NCI-H446 treated with DMSO at 0.1 percent for 48 hours (cell line): ENCODE measurements at places on chromosomes 4 and X.

- no peak for DNase-seq
These were observed 7.4 kb downstream of the AFF1 start for GRCh38 chr4:86942185-86942666.

GRCh38 chr4:1470816-1471442 is 64.7 kb upstream of the NKX1-1 start:
- no peak for DNase-seq

- DNase-seq = no peak
These were observed 438.9 kb downstream of the GRXCR1 start for GRCh38 chr4:43331226-43332051.

DNA sequence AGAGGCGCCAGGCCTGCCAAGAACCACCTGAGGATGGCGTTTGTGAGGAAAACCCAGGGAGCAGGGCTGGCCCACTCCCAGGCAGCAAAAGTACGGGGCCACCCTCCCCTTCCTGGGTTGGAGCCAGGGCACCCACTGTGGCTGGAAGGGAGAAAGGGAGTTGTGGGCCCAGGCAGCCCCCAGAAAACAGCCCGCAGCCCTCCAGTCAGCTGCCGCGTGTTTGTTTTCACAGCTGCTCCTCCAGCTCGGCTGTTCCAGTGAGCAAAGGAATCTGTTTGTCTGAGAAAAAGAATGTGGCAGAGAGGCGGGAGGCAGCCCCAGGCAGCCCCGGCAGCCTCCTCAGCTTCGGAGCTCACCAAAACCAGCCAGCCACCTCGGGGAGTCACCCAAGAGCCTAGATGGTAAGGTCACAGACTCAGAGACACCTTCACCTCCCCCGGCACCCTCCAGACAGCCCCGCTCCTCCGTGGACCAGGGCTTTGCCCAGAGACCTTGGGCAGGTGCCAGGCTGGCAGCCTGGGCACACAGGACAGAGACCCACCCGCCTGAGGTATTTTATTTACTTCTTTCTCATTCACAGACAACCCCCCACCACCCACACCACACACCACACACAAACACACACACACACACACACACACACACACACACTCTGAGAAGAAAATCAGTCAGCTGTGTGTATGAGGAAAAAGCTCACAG is 338.1 kb downstream of the BCOR start:
- DNase-seq = no peak

DNA sequence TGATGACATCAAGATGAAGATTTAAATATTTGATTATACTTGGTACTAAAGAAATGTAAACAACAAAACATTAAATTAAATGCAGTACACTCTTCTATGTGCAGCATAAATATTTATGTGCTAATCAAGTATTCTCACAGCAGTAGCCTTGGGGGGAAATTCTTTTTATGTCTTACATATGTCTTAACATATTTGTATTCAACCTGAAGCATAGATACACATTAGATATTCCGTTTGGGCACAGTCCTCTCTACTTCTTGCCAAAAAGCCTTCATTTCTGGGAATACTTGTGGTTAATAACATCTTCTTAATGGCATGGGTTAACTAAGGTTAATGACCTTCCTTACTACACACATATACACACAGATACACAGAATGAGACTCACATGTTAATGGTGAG is 19.8 kb downstream of the TMPRSS11F start:
- DNase-seq = no peak

- DNase-seq = no peak
These were observed 17.8 kb downstream of the JADE1 start for GRCh38 chr4:128827296-128827695.

DNA sequence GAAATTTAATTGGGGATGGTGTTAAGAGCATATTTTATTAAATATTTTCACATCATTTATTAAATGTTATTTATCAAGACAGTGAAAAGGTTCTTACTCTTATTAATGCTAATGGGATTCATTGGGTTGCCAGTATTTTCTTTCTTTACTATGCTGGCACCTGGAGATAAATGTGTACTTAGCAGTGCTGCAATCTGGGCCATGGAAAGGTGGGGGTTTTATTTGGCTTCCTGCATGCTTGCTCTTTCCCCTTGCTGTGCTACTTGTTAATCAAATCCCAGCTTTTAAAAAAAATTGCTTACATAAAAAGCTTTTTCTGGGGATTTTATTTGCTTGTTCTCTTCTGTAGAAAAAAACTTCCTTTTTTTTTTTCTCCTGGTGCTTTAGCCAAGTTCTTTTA is 48.3 kb downstream of the ZAR1 start:
- DNase-seq = no peak

DNA sequence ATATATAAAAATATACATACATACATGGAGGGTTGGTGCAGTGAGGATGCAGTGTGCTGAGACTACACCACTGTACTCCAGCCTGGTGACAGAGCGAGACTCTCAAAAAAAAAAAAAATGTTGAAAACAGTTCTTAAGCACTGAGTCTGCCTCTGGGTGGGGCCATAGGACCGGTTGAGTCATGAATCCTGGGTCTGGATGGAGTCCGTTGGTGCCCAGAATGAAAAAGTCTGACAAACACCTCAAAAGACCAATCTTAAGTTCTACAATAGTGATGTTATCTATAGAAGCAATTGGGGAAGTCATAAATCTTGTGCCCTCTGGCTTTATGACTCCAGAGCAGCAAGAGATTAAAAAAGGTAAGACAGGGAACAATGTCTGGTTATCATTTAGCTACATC is 70.4 kb downstream of the FGFBP1 start:
- DNase-seq = no peak

DNA sequence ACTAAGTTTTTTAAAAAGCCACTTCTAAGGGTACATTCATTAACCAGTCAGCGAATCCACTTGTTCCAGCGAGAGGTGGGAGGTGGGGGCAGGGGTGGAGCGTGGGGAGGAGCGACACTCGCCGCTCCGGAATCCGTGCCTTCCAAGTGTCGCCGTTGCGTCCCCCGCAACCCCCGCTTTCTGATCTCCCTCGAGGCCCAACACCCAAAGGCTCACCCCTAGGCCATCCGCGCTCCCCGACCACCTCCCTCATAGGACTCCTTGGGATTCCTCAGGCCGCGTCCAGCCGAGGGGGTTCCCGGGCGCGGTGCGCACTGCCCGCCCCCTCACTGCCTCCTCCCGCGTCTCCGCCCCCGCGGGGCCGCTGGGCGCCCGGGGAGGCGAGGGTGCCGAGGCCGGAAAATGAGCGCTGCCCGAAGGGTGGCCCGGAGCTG is 108.1 kb upstream of the STOX2 start:
- DNase-seq = no peak

- DNase-seq = no peak
These were observed 52.4 kb upstream of the GUCY1A1 start for GRCh38 chr4:155614111-155614762.

DNA sequence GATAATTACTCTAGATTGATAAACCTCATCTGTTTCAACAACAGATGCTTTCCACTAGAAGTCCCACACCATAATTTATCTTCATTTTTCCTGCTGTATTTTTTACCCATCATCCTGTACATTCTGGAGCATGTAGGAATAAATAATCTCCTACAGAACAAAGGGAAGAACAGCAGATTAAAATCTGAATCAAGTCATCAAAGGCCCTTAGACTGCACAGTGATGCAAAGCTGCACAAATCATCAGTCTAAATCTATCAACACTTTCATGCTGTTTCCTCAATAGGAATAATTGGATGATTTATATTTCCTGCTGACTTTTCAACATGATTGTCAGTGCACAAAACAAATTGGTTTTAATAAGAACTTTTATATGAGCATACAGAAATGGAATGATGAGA is 1143.9 kb downstream of the STIM2 start:
- DNase-seq = peak; percentile 4

- DNase-seq = no peak
These were observed 26.9 kb downstream of the UBA6 start for GRCh38 chr4:67674098-67674497.

GRCh38 chr4:183402771-183403170 is 41.7 kb upstream of the CDKN2AIP start:
- peak; percentile 6 for DNase-seq

DNA sequence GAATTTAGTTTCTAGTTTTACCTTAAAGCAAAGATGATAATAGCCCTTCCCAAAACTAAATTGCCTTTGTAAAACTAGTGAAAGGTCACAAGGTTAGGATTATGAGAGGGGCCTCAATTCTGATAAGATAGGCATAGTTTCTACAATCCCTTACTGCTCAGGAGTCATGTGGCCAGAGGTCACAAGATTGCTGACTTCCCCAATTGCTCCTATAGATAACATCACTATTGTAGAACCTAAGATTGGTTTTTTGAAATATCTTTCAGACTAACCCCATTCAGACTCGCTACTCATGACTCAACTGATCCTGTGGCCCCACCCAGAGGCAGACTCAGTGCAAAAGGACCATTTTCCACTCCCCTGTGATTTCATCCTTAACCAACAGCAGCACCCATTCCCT is 70.3 kb downstream of the SCD5 start:
- DNase-seq = no peak

DNA sequence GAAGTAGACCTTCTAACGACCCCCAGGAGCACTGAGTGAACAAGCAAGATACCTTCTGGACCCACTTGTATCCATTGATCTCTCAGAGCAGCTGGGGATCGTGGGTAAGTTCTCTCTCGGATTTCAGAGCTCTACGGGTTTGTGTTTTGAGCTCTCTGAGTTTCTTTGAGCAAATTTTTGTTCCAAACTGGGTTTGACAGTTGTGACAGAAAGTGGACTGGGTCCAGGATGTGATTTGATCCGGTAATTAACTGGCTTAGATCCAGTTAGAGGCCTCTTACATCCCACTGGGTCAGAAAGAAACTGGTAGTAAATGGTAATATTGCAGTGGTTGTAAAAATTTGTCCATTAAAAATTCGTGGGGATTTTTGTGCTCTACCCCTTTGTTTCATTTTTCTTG is 459.2 kb downstream of the INPP4B start:
- no peak for DNase-seq

- no peak for DNase-seq
These were observed 64.2 kb upstream of the MAP3K15 start for GRCh38 chrX:19579485-19579884.

GRCh38 chr4:69759189-69759604 is 1.2 kb downstream of the SULT1B1 start:
- no peak for DNase-seq

DNA sequence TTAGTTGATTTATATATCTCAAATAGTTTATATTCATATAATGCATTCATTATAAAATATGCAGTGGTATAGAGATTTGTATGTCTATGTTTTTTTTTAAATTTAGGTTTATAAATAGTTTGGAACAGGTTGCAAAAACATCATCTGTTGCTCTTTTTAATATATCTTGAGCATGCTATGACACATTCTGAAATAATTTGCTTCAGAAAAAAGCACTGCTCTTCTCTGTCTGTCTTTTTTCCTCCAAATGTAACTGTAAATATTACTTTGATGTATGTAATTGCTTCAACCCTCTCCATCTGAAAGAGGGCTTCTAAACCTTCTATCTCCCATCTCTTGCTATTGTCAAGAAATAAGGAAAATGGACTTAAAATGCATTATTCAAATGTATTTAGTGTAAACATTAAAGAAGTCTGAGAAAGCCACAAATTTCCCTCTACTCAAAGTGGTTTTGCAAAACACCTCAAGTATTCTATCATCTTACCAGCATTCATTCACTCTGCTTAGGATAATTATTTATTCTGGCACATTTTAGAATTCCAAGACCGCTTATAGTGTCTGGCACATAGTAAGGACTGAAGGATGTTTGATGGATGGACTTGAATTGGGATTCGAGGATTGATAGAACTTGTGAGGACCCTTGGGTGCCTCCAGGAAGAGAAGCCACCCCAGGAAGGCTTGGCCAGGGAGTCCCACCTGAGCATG is 87.8 kb downstream of the CLNK start:
- no peak for DNase-seq

DNA sequence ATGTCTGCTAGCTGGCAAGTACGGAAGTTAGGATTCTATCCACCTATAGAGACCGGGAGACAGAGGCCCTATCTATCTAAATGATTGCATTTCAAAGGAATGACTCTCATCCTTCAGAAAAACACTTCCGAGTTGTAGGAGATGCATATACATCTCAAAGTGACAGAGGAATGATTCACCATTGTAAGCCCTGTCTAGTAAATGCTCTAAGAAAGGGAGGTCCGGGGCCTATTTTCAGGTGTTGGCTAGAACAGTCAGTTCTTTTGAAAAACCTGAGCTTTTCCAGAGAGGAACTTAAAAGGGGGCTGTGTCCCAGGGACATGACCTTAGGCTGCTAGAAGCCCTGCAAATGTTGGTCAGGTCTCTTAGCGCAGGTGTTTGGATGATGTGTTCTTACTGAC is 262.9 kb upstream of the IL1RAPL1 start:
- no peak for DNase-seq

- DNase-seq = peak; percentile 54
These were observed at the start of gene RASL11B for GRCh38 chr4:52861879-52862616. TSS of gene RASL11B (plus strand) at chr4:52862317. CDS start at chr4:52862508, 191 bp downstream.

- DNase-seq = no peak
These were observed 12.1 kb downstream of the PPA2 start for GRCh38 chr4:105461621-105462382.

- DNase-seq = no peak
These were observed 106.3 kb upstream of the PTPN13 start for GRCh38 chr4:86487738-86488348.

- DNase-seq = peak; percentile 54
These were observed 24.4 kb downstream of the RELL1 start for GRCh38 chr4:37661772-37662171.

GRCh38 chrX:113920661-113921060 is 663.2 kb upstream of the HTR2C start:
- DNase-seq = no peak

- DNase-seq = no peak
These were observed 53.6 kb downstream of the PCDH19 start for GRCh38 chrX:100356351-100356896.

GRCh38 chr4:84279678-84280077 is 219.4 kb downstream of the NKX6-1 start:
- DNase-seq = no peak

DNA sequence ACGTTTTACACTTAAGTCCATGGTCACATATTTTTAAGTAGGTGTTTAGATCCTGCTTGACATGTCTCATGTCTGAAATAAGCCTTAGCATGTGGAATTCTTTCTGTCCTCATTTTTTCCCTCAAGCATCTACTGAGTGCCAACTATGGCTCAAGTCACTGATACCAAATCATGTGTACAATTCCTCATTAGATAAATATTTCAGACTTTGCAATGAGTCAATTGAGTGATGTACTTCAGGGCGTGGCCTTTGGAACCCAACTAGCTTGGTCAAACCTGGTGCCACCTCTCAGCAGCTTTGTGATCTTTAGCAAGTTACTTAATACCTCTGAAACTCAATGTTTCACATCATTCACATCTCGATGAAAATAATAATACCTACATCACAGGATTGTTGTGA is 12.6 kb upstream of the JADE1 start:
- no peak for DNase-seq

DNA sequence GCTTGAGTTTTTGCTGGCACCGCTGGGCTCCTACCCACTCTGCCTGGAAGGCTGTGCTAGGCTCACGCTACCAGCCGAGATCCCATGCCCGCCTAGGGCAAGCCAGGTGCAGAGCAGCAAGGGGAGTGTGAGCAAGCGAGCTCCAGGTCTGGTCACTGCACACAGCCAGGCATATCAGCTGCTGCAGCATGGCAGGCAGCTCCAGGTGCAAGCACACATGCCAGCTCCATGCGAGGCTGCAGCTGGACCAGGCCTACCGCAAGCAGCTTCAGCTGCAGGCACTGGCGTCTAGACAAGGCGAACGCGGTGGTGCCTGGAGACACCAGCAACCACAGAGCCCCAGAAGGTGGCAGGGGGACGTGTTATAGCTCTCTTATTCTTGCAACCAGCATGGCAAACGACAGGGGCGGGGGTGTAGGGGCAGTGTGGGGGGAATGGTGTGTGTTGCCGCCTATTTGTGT is 614.7 kb upstream of the EPHA5 start:
- DNase-seq = no peak

GRCh38 chr4:139884438-139884837 is 218.8 kb downstream of the MGST2 start:
- no peak for DNase-seq
